Brain (organoid and tissue), 16 donors: ENCODE measurements at places on chromosomes 16 and 17.

GRCh38 chr17:6588165-6588564 is 31.8 kb upstream of the PITPNM3 start:
- no peak for DNase-seq

GRCh38 chr16:54577651-54578128 is 291.1 kb upstream of the IRX3 start:
- DNase-seq: no peak

DNA sequence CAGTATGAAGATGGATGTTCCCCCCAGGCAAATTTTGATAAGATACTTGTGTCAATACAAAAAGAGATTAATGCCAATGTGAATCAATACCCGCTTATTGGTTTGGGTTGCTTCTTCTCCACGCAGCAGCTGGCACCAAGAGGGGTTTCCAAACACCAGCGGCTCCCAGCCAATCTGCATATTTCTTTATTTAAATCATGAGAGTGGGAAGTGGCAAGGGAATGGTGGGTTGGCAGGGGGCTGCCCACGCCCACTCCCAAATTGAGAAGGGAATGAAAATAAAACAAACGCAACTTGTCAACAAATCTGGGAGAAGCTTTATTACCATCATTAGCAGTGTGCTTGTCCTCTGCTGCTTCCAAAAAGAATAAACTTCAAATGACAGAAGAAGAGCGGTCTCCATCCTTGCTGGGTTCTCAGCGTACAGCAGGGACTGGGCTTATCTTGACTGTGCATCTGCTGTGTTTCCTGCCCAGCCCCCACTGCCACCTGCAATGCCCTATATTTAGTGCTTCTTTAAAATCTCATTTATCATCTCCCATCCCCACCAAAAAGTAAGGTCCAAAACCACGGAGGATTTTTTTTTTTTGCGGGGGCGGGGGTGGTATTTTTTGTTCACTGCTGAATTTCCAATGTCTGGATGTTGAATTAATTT is 34.9 kb upstream of the C16orf78 start:
- peak; percentile 82 for DNase-seq

- no peak for DNase-seq
These were observed 3.8 kb upstream of the ARHGAP23 start for GRCh38 chr17:38424297-38424972.

DNA sequence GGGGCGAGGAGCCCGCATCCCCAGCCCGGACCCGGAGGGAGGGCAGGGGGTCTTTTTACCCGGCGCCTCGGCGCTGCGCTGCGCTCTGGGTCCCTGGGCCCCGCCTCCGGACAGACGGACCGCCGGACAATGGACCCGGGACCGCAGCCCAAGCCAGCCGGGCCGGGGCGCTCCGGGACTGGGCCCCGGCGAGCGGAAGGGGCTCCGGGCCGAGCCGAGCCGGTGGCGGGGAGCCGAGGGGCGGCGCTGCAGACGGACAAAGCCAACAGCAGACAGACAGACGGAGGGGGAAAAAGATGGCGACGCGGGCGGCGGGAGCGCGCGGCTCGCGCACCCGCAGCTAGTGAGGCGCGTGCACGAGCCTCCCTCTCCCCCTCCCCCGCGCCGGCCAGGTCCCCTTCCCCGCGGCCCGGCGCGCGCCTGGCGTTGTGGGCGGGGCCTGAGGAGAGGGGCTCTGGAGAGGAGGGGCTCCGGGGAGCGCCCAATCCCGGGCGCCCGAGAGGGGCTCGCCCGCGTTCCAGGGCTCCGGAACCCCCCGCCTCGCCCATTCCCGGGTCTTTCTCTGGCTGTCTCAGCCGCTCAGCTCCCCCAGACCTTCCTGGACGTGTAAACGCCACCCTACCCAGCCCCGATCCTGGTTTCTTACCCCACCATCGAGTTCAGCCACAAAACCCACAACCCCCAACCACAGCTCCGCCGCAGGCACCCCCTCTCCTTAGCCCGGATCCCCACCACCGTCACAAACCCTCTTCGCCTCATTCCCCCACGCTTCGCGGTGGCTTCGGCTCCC is at the start of gene ZNF821:
Gene ZNF821 (minus strand): TSS at position 334 of the 790 bp plus-strand sequence. CDS start 4,236 bp downstream, outside the sequence.
- DNase-seq: peak; percentile 97

DNA sequence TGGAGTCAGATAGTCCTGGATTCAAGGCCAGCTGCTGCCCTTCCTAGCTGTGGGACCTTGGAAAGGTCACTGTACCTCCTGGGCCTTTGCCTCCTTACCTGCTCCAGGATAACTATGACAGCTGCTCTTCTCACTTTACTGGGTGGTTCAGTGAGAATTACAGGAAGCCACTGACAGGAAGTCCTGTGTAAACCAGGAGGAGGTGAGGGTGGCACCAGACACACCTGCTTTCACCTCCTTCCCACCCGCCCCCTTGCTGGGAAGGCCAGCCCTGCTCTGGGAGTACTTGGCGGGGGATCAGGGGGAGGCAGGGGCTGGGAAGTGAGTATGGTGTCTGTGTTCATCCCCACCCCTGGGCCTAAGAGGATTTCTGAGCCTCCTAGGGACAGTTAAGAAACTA is 42.6 kb downstream of the CPNE2 start:
- DNase-seq: no peak

DNA sequence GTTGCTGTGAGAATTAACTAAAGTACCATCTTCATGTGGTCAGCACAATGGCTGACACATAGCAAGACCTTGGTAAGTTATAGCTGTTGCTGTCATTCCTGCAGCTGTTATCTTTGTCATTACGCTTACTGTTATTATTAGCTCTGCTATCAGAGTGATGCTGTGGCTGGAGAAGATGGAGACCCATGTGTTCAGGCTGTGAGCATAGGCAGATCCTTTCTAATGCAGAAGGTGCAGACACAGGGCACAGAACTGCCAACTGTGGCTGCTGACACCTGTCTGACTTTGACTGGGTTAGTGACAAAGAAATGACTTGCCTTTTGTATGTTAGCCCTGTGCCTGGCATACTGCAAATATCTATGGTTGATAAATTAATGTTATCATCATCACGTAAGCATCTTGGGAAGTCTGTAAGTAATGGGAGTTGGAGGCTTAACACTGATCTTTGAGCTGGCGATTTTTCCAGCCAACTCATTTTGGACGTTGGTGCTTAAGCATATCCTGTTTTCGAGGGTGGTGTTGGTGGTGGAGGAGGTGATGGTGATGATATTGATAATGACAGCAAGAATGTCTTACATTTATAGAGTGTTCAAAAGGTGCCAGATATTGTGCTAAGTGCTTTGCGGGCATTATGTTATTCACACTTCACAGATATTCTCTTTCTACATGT is 695.3 kb downstream of the WWOX start:
- DNase-seq: no peak

GRCh38 chr17:3643889-3644349 is 7.4 kb downstream of the CTNS start:
- DNase-seq: no peak

- DNase-seq: peak; percentile 18
These were observed 117.6 kb upstream of the HAS3 start for GRCh38 chr16:68987734-68988457.

GRCh38 chr16:74431516-74431915 is 10.2 kb upstream of the CLEC18B start:
- DNase-seq: no peak

DNA sequence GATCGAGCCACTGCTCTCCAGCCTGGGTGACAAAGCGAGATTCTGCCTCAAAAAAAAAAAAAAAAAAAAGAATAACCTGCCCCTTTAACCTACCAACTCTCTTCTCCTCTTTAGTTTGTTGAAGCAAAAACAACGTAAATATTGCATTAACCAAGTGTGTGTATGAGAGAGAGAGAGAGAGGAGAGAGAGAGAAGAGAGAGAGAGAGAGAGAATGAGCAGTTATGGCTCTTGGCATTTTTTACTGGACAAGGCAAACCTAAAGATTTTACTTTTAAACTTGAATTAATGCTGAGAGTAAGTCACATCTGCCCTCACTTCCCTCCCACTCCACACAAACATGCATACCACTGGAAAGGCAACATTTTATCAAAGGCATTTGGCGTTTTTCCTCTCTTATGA is 3.0 kb upstream of the SLFN5 start:
- DNase-seq: no peak

DNA sequence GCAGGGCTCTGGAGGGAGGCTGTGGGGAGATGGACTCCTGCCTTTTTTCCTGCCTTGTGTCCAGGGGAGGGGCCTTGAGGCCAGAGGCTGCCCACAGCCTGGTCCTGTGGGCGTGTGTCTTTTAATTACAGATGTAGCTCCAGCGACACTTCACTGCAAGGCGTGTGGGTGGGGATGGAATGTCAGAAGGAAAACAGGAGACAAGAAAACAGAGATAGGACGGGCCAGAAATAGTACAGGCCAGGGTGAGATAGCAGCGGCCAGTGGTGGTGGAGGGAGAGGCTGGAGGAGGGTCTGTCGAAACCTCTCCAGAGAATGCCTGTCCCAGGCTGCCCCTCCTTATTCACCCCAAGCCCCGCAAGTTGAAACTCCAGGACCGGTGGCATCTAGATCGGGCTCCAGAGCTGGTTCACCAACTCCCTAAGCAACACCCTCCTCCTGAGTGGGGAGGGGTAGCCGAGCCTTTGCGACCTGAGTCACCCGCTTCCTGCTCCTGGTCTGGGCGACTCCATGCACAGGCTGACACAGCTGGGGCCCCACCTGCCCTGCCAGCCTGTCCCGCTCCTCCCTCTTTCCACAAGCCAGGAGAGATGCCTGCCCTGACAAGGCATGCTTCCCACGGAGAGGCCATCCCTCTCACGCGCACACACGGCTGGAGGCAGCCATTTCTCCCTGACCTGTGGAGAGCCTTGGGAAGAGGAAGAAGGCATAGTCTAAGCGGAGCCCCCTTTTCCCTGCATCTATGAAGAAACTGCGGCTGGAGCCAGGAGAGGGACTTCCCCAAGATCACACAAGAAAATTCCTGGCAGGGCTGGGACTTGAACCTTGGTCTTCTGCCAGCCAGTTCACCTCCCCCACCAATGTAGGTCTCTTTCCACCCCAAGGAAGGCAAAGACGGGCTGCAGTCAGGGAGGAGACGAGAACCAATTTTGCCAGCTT is 6.6 kb upstream of the JUP start:
- no peak for DNase-seq

- DNase-seq: no peak
These were observed 11.0 kb downstream of the KRT33A start for GRCh38 chr17:41339571-41340172.

DNA sequence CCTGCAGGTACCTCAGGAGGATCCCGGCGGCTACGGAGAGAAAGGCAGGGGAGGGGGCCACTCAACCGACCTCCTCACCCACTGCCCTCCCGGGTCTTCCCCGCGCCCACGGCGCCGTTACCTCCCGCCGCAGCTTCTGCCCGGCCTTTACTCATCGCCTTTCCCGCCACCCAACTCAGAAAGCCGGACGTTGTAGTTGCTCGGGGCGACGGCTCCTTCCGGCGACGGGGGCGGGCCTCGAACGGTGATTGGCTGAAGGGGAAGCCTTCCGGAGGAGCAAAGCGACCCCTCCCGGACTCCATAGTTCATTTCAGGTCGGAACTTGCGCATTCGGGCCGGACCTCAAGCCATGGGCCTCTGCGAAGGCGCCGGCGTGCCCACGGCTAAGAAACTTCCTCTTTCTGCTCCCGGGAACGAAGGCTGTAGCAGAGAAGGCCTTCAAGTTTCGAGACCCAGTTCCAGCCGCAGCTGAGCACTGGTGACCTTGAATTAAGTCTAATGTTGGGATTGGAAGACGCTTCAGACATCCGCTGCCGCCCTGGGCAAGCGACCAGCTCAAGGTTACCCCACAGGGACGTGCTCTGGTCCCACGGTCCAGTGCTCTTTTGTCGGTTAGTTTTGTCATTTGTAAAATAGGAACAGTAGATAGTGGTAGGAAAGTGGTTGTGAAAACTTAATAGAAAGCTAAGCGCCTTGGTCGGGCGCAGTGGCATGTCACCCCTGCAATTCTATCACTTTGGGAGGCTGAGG is at the start of gene PSMC3IP:
Gene PSMC3IP (minus strand): TSS at position 198 of the 750 bp plus-strand sequence. CDS start 43 bp downstream, at position 155.
- DNase-seq: peak; percentile 97

DNA sequence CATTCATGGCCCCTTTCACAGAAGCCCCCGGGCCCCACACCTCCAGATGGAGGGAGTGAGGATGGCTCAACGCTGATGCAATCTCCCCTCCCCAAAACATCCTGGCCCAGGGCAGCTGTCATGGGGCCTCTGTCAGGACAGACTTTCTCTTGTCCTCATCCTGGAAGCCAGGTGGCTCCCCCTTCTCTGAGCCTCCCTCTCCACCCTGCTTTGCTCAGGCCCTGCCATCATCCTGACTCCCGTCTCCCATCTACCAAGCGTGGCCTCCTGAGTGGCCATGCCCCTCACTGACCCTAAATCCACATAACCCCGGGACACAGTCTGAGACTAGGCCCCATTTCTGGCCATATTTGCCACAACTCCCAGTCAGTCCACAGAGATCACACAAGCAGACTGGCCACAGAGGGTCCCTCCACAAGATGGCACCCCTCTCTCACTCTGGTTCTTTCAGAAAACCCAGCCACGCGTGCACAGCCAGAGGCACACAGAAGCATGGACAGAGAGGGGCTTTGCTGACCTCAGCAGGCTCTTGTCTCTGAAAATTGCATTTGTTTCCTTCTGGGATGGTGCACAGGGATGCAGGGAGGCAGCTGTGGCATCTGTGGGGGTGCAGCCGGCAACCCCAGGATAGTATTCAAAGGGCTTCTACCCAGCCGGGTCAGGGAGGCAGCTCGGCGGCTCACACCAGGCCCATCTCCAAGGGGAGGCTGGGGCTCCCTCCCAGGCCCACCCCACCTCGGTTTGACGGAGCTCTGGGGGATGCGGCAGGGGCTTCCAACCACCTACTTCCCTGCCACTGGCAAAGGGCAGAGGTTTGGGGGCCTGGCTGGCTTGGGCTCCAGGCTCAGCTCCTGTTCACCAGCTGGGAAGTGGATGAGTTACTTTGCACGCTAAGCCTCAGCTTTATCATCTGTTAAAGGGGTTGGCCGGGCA is 16.9 kb downstream of the DOC2B start:
- peak; percentile 89 for DNase-seq

DNA sequence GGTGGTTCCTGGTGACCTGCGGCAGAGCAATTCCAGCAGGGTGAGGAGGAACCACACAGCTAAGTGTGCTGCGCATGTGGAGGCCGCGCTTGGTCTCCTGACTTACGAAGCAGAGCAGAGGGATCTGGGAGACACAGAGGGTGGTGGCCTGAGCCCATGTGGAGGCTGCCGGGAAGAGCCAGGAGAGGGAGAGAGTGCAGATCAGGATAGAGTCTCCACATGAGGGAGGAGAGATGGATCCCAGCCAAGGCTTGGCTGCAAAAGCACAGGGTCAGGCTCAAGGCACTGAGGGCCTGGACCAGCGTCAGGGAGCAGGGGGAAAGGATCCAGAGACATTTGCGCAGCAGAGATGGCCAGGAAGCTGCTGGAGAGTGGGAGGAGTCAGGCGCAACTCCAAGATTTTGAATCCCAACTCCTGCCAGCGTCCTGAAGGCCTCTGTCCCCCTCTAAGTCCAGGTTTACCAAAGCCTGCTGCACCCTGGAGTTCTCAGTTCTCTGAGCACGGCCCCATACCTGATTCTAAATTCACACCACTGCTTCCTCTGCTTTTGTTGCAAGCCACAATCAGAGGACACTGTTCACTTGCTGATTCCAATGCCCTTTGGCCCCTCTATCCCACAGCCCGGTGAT is 11.3 kb upstream of the MLLT6 start:
- DNase-seq: no peak
